ENCODE measurements at places on chromosomes 3 and 15.

- no peak for DNase-seq
These were observed 427.1 kb upstream of the RASGRP1 start for GRCh38 chr15:38991701-38992100.

DNA sequence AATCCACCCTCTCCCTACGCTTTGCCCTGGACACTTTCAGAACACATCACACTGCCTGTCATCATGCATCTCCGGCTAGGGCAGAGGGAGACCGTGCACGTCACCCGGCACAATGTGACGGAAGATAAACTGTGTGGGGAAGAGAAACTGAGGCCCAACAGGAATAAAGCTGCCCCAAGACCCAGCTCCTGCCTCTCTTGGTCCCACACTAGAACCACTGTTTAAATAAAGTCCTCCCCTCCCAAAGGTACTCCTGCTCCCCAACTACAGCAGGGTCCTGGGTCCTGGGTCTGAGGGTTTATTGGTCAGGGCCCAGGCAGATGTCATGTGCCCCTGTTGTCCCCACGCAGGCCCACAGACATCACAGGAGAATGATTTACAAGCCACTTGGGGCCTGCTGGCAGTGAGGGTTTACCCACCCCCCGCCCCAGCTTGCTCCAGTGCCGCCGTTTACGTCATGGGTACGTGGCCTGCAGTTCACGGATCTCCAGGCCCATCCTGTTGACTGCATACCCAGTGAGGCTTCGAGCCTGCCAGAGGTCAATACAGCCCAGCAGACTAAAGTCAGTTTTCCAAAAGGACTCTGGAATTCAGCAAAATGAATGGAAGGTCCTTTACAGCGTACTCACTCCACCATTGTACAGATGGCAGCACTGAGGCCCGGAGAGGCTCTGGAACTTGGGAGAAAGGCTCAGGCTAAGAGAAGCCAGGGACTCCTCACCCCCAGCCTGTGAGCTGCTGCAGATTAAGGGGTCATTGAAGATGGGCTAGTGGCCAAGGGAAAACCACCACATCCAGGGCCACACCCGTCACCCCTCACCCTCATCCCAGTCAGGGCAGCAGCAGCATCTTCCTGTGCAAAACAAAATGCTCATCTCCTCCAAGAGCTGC lies 23.2 kb downstream of the ALS2CL start:
- no peak for DNase-seq

DNA sequence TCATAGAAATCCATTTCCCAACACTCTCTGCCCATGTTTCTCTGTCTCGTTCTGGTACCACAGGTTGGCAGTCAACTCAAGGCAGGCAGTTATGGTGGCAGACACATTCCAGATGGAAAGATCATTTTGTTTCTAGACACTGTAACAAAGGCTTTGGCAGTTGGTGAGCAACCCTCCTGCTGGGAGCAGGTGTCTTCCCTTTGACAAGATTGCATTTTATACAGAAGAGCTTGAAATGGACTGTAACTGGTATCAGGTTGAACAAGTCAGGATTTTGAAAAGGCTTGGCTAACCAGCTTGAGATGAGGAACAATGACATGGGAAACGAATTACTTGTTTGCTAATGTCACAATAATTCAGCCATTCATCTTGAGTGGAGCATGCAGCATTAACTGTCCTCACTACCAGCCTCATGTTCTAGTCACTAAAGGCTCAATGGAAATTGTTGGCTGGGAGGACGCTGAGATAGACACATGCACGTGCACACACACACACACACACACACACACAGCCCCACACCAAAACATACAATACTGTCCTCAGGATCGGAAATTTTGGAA lies 170.0 kb downstream of the SEMA6D start:
- DNase-seq: no peak

GRCh38 chr15:61299075-61299763 lies 70.1 kb upstream of the RORA start:
- no peak for DNase-seq

GRCh38 chr3:41204369-41204768 lies 5.1 kb downstream of the CTNNB1 start:
- no peak for DNase-seq

- no peak for DNase-seq
These were observed 97.1 kb downstream of the B3GALNT1 start for GRCh38 chr3:161008086-161008485.

- DNase-seq: no peak
These were observed 1.7 kb downstream of the KLHL40 start for GRCh38 chr3:42686832-42687650.

DNA sequence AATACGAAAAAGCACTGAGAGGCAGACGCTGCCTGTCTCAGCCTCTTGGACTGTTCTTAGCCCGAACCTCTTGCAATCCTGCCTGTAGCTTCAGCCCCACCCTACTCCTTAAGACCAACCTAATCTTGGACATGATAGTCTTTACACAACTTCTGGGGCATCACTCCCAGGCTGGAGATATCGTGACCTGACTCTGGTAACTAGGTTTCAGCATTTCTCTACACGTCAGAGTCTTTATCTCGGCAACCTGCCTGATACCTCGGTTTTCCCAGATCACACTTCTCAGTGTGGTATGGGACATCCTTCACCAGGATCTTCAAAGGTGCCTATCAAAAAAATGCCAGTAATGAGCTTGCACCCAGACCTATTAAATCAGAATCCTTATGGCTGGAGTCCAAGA lies 590.2 kb upstream of the KCNMB2 start:
- no peak for DNase-seq

DNA sequence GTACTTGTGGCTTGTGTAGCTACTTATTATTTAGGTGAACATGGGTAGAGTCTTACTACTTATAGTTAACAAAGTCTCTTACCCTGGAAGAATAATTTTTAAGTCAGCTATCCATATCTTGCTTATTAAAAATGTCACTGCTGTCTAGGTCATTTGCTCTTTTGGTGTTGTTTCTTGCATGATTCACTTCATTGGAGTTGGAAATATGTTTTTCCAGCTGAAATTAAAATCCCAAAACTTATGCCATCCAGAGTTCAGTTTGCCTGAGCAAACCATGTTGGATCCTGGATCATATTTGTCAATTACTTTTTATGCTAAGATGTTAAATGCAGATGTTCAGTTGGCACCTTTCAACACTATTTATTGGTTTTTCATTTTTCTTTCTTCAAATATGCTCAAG lies 421.0 kb upstream of the RBMS3 start:
- DNase-seq: no peak

DNA sequence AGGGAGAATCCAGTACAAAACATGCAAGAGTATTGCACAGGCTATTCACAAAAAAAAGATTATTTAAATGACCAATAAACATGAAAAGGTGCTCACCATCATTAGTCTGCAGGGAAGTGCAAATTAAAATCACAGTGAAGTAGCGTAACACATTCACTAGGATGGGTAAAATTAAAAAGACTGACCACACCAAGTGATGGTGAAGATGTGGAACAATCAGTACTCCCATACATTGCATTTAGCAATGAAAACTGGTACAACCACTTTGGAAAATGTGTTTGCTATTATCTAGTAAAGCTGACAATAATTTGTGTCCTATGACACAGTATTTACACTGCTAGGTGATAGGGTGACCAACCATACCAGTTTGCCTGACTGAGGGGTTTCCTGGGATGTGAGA lies 26.4 kb downstream of the MESP1 start:
- DNase-seq: no peak
